Heart left ventricle (tissue), 16 donors: ENCODE measurements at places on chromosomes 2 and 18. TPM values are rescaled to one million over a fixed set of nuclear protein-coding genes. Genes with fewer than 3 reads are reported as not detected.

Gene RBKS
- 2.3 TPM for total RNA-seq

Gene CLEC4F
- 0.38 TPM for total RNA-seq

Gene KLHL30
- total RNA-seq: 27.9 TPM

Gene HOXD1
- 0.16 TPM for total RNA-seq

Gene FNDC4
- total RNA-seq: 4.7 TPM

GRCh38 chr2:152781175-152781574 lies 62.8 kb downstream of the ARL6IP6 start:
- H3K27ac ChIP-seq: no peak overlapping the region
- no peak overlapping the region for H3K4me3 ChIP-seq
- no peak for DNase-seq
- H3K27me3 ChIP-seq: no peaks in the 10 kb centered on the region
- H3K36me3 ChIP-seq: no peaks in the 10 kb centered on the region

GRCh38 chr2:47274054-47274782 lies 119.1 kb upstream of the STPG4 start:
- H3K4me1 ChIP-seq: peaks cover 38% of the 10 kb centered on the region
- DNase-seq: no peak
- H3K36me3 ChIP-seq: no peaks in the 10 kb centered on the region
- H3K27ac ChIP-seq: peak overlapping the region; percentile 81

DNA sequence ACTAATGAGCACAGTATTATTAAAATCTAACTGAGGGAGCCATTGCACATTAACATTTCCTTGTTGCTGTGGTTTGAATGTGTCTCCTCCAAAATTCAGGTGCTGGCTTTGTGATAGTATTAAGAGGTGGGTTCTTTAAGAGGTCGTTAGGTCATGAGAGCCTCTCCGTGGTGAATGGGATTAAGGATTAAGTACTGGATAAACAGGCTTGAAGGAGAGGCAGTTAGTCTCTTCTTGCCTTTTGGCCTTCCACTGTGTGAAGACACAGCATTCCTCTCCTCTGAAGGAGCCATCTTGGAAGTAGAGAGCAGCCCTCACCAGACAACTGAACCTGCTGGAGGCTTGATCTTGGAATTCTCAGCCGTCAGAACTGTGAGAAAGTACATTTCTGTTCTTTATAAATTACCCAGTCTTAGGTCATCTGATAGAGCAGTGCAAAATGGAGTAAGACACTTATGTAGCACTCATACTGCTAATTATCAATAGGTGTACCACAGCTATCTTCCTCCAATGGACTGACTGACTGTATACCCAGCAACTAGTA lies 182.7 kb downstream of the MYO3B start:
- no peak overlapping the region for H3K4me3 ChIP-seq
- H3K36me3 ChIP-seq: no peaks in the 10 kb centered on the region
- H3K27ac ChIP-seq: no peak overlapping the region
- H3K27me3 ChIP-seq: peaks cover 43% of the 10 kb centered on the region

DNA sequence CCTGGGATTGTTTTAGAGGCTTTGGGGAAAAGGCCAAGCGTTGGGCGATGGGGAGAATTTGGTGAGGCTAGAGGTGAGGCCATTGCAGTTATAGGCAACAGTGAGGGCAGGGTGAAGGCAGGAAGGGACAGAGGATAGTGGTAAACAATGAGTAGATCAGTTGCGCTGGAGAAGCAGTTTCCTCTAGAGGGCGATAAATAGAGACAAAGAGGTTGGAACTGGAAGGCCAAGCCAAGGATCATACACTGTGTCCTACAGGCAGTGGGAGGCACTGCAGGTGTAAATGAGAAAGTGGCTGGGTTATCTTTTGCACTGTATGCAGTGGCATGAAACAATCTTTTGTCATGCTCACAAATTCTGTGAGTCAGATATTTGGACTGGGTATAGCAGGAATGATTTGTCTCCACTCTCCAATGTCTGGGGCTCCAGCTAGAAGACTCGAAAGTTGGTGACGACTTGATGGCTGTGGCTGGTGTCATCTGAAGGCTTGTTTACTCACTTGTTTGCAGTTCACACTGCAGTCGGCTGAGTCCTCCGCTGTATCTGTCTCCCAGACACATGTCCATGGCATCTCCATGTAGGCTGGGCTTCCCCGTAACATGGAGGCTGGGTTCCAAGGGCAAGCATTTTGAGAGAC lies 82.1 kb downstream of the TNP1 start:
- H3K27me3 ChIP-seq: no peaks in the 10 kb centered on the region
- DNase-seq: no peak
- H3K4me1 ChIP-seq: peaks cover 27% of the 10 kb centered on the region
- no peak overlapping the region for H3K27ac ChIP-seq

DNA sequence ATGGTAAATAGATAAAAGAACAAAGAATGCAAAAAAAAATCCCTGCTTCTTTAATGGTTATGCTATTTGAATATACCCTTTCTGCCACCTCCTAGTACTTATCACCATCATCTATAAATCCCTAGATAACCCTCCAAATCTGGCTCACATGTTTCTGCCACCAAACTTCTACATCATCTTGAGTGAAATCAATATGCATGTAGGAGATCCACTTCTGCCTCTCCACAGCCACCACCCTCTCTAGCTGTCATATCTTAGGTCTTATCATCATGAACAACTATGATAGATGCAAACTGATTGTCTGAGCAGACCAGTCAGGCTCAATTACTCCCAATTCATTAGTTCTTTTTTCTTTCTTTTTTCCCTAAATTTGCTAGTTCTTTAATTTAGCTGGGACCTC lies 55.3 kb downstream of the STRN start:
- peaks cover 43% of the 10 kb centered on the region for H3K36me3 ChIP-seq
- no peak overlapping the region for H3K4me3 ChIP-seq
- no peak overlapping the region for H3K27ac ChIP-seq
- peaks cover 16% of the 10 kb centered on the region for H3K4me1 ChIP-seq
- H3K27me3 ChIP-seq: no peaks in the 10 kb centered on the region
- no peak for DNase-seq

- no peak overlapping the region for H3K27ac ChIP-seq
- no peaks in the 10 kb centered on the region for H3K36me3 ChIP-seq
- no peak overlapping the region for H3K4me3 ChIP-seq
- H3K4me1 ChIP-seq: no peaks in the 10 kb centered on the region
Observed at GRCh38 chr2:123953846-123954245, 71.2 kb upstream of the CNTNAP5 start.

DNA sequence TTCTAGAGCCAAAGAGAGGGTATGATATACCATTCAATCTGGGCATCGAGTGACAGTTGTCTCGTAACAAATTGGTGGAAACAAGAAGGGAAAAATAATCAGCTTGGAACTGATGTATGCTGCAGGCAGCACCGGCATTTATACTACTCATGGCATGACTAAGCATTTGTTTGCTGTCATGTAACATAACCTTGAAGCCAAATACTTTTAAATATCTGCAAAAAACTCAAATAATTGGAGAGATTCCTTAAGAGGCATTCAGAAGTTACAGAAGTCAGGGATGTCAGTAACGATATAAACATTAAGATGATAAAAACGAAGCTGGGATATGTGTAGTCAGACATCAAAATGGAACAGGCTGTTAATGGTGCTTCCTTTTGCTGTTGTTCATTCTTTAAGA lies 157.3 kb upstream of the MMADHC start:
- no peaks in the 10 kb centered on the region for H3K4me1 ChIP-seq
- H3K27ac ChIP-seq: no peak overlapping the region
- no peak overlapping the region for H3K4me3 ChIP-seq

GRCh38 chr2:69836316-69836715 lies 6.9 kb downstream of the GMCL1 start:
- no peak for DNase-seq
- H3K27ac ChIP-seq: no peak overlapping the region
- H3K4me1 ChIP-seq: peaks cover 12% of the 10 kb centered on the region

DNA sequence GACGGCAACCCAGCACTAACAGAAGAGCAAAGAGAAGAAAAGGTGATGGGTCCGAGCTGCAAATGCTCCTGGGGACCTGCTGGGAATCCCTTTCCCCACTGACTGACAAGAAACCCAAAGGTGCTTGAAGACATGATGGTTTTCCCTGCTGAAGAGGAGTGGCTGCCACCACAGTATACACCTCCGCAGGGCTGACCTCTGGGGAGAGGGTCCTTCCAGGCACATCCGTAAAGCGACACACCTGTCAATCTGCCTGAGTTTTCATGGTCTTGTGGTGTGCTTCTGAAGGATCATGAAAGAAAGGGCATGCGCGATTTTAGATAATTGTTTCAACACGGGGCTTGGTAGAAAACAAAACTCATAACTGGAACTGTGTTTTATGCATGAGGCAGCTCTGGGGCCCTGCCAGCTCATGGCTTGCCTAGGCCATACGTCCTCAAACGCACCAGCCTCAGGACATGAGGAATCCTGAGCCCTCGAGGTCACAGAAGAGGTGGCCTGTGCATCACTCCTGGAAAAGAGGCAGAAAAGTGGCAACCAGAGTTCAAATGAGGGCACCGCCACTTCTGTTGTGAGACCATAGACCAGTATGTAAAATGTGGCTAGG lies 51.8 kb downstream of the SERTAD2 start:
- no peaks in the 10 kb centered on the region for H3K4me1 ChIP-seq
- no peaks in the 10 kb centered on the region for H3K36me3 ChIP-seq
- DNase-seq: no peak
- H3K27me3 ChIP-seq: no peaks in the 10 kb centered on the region

DNA sequence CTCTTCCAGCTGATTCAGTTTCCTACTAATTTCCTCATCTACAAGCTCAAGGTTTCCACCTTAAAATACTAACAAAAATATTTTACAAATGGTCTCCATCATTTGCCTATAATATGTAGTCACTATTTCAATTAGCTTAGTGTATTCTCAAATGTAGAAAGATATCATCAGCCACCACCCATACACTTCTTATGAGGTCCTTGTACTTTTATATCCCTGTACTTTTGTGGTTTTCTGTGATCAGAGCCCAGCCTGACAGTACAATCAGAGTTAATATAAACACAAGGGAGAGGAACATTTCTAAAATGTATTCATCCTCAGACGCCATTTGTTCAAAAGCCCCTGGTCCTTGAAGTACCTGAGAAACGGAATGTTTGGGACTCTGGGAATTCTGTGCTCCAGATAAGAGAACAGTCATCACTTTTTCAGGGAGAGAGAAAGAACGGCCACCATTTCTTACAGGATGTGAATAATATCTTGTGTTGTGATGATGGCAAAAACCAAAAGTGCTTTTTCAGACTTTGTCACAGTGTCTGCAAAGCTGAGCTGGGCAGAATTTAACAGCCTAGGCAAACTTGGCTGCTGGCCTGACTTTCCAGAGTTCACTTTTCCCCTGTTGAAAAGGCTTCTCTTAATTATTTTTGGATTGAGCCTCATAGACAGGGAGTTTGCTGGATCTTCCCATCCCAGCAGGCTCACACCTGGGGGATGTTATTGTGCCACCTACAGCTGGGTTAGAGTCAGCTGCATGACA lies 361.7 kb upstream of the ACVR2A start:
- no peaks in the 10 kb centered on the region for H3K36me3 ChIP-seq
- H3K4me1 ChIP-seq: no peaks in the 10 kb centered on the region
- H3K27me3 ChIP-seq: no peaks in the 10 kb centered on the region
- DNase-seq: no peak
- H3K4me3 ChIP-seq: no peak overlapping the region

DNA sequence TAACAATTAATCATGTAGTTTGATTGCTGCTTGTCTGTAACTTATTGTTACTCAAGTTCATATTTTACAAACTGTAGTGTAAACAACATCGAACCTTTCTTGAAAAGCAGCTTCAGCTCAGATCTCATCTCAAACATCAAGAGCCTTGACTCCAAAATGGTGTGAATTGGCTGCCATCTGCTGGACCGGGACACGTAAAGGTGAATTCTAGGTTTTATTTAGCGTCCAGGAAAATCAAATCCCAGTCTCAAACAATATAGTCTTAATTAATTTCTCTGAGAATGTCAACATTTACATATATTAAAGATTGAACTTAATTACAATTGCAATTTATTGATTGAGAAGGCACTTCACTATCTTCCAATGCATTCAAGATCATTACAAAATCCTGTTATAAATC lies 453.0 kb downstream of the GALR1 start:
- no peak for DNase-seq
- no peak overlapping the region for H3K27ac ChIP-seq
- no peak overlapping the region for H3K4me3 ChIP-seq
- H3K4me1 ChIP-seq: no peaks in the 10 kb centered on the region
- no peaks in the 10 kb centered on the region for H3K27me3 ChIP-seq
- no peaks in the 10 kb centered on the region for H3K36me3 ChIP-seq

- no peaks in the 10 kb centered on the region for H3K27me3 ChIP-seq
- H3K4me3 ChIP-seq: no peak overlapping the region
- peaks cover 28% of the 10 kb centered on the region for H3K4me1 ChIP-seq
- no peaks in the 10 kb centered on the region for H3K36me3 ChIP-seq
Observed at GRCh38 chr2:39685126-39685525, 19.4 kb downstream of the TMEM178A start.

GRCh38 chr2:88735133-88735532 lies 43.7 kb downstream of the RPIA start:
- H3K4me3 ChIP-seq: no peak overlapping the region
- DNase-seq: no peak
- no peaks in the 10 kb centered on the region for H3K27me3 ChIP-seq
- no peak overlapping the region for H3K27ac ChIP-seq
- peaks cover 13% of the 10 kb centered on the region for H3K4me1 ChIP-seq

DNA sequence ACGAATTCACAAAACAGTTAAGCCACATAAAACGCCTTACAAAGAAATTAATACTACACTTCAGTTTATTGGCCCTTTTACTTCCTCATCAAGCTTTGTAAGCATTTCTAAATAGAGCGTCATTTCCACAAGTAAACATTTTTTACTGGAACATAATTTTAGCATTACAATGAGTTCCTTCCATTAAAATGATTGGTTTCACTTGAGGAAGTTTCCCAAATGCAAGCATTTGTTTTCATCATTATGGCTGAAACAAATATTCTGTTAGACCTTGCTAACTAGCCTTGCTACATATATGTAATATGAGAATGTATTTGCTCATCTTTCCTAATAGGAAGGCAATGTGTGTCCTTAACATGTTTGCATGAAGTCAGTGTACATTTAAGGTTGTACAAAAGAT lies 579.1 kb downstream of the IRS1 start:
- no peaks in the 10 kb centered on the region for H3K27me3 ChIP-seq
- DNase-seq: no peak
- H3K36me3 ChIP-seq: no peaks in the 10 kb centered on the region
- H3K4me1 ChIP-seq: no peaks in the 10 kb centered on the region
- no peak overlapping the region for H3K4me3 ChIP-seq
